ENCODE measurements at places on chromosomes 5 and 9. TPM values are rescaled to one million over a fixed set of nuclear protein-coding genes. Genes with fewer than 3 reads are reported as not detected.

The HK3 gene
- polyA plus RNA-seq: not detected

DNA sequence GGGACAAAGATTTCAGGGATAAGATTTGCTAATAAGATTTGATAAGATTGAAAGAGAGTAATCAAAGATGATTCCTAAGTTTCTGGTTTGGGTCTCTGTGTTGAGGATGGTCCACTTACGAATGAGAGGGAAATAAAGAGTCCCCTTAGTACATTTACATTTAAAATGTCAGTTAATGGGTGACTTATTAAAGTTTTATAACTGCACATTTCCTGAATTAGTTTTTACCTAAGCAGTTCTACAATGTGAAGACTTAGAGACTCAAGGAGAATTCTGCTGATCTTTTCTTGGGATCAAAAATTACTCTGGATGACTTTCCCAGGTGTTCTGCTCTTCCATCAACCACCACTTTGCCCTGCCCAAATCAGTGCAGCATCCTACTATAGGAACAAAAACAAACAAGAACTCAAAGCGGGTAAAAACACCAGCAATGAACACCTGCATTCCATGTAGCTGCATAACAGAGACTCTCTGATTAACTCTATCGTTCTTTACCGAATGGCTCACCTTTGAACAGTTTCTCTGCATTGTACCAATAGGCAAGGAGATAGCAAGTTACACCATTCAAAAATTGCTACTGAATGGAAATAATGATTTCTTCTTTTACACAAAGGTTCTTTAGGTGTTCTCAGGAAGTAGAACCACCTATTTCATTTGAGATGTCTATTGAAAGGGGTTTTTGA lies 65.3 kb downstream of the PRLR start:
- no peak for DNase-seq
- no peak overlapping the region for H3K4me3 ChIP-seq
- peaks cover 23% of the 10 kb centered on the region for H3K4me1 ChIP-seq
- H3K27ac ChIP-seq: no peak overlapping the region

- no peak for DNase-seq
- no peaks in the 10 kb centered on the region for H3K36me3 ChIP-seq
- no peaks in the 10 kb centered on the region for H3K27me3 ChIP-seq
- no peak overlapping the region for H3K4me3 ChIP-seq
- peaks cover 25% of the 10 kb centered on the region for H3K4me1 ChIP-seq
- peak overlapping the region; percentile 78 for H3K27ac ChIP-seq
These were observed 670 bp upstream of the KIF2A start for GRCh38 chr5:62305358-62305714.

GRCh38 chr9:114225561-114226212 lies 70.3 kb downstream of the COL27A1 start:
- H3K27ac ChIP-seq: no peak overlapping the region
- H3K4me1 ChIP-seq: peaks cover 19% of the 10 kb centered on the region
- H3K4me3 ChIP-seq: no peak overlapping the region
- H3K36me3 ChIP-seq: peaks cover 73% of the 10 kb centered on the region
- DNase-seq: no peak
- H3K27me3 ChIP-seq: no peaks in the 10 kb centered on the region

DNA sequence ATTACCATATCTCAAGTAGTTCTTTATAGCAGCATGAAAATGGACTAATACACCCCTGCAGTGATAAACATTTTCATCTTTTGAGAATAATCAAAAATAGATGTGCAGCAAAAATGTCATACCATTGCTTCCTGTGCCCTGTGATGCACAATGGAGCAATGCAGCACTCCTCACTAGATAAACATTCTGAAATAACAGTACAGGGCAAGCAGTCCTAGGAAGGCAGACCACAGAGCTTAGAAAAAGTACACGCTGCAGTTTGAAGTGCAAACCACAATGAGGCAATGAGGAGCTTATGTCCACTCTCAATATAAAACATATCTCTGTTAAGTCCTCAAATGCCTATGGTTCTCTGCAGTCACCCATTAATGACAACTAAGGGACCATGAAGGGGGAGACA lies 367.6 kb downstream of the PDE4D start:
- DNase-seq: peak; percentile 27
- H3K27me3 ChIP-seq: no peaks in the 10 kb centered on the region
- peaks cover 17% of the 10 kb centered on the region for H3K4me1 ChIP-seq
- no peak overlapping the region for H3K4me3 ChIP-seq

The FBN2 gene
- polyA plus RNA-seq: not detected

The CHD1 gene
- 23.0 TPM for polyA plus RNA-seq

GRCh38 chr5:151448038-151448985 lies 909 bp downstream of the SLC36A1 start:
- H3K27ac ChIP-seq: no peak overlapping the region
- H3K36me3 ChIP-seq: no peaks in the 10 kb centered on the region
- H3K27me3 ChIP-seq: no peaks in the 10 kb centered on the region
- DNase-seq: peak; percentile 27
- H3K4me3 ChIP-seq: peak overlapping the region; percentile 94

GRCh38 chr9:85117831-85118230 lies 448.3 kb downstream of the NTRK2 start:
- H3K4me1 ChIP-seq: no peaks in the 10 kb centered on the region
- no peak for DNase-seq
- H3K36me3 ChIP-seq: no peaks in the 10 kb centered on the region
- H3K4me3 ChIP-seq: no peak overlapping the region
- no peaks in the 10 kb centered on the region for H3K27me3 ChIP-seq
- H3K27ac ChIP-seq: no peak overlapping the region

GRCh38 chr5:61177070-61177469 lies 14.8 kb upstream of the SMIM15 start:
- H3K27ac ChIP-seq: no peak overlapping the region
- H3K4me1 ChIP-seq: no peaks in the 10 kb centered on the region
- no peak for DNase-seq
- no peaks in the 10 kb centered on the region for H3K27me3 ChIP-seq

The MLANA gene
- not detected for polyA plus RNA-seq

DNA sequence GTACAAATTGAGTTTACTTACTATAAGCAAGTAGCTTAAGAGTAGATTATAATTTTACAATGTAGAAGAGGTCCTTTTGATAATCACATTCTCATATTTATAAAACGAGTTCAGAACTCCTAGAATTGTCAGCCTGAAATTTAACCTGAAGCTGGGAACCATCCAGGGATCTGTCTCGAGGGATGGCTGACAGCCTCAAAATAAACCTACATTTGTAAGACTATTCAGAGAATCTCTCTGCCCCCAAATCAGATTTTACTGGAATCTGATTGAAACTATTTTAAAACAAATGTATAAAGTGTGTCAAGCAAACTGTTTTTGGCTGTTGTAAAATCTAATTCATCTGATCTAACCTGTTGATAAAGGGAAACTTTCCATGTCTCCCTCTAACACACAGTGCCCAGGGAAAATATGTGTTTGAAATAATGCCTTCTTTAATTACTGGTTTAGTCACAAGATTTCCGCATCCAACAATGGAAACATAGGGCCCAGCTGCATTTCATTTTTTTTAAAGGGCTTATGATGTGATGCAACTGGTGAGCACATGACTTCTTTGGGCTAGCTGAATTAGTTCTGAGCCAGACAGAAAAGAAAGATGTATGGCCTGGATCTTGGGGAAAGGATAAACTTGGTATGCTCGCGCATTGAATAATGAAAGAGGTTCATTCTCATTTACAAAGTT lies 30.3 kb downstream of the SLC25A46 start:
- no peak overlapping the region for H3K27ac ChIP-seq
- no peak for DNase-seq
- no peak overlapping the region for H3K4me3 ChIP-seq
- no peaks in the 10 kb centered on the region for H3K4me1 ChIP-seq
- H3K27me3 ChIP-seq: no peaks in the 10 kb centered on the region
- no peaks in the 10 kb centered on the region for H3K36me3 ChIP-seq

DNA sequence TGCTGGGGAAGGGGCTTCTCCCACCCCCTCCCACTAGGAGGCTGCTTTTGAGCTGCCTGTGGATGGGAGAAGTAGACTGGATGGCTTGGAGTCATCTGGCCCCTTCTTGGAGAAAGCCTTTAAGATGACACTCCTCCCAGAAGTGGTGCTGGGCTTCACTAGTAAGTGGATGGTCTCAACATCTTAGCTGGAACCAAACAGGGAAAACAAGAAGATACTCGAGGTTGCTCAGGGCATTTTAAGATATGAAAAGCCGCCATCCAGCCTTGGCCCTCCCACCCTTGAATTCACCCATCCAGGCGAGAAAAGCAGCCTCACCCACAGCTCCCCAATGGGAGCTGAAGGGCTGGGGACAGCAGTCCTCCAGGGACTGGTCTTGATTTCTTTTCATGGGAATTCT lies 7.8 kb upstream of the SMIM32 start:
- no peak overlapping the region for H3K4me3 ChIP-seq
- peaks cover 10% of the 10 kb centered on the region for H3K4me1 ChIP-seq
- H3K27ac ChIP-seq: no peak overlapping the region

DNA sequence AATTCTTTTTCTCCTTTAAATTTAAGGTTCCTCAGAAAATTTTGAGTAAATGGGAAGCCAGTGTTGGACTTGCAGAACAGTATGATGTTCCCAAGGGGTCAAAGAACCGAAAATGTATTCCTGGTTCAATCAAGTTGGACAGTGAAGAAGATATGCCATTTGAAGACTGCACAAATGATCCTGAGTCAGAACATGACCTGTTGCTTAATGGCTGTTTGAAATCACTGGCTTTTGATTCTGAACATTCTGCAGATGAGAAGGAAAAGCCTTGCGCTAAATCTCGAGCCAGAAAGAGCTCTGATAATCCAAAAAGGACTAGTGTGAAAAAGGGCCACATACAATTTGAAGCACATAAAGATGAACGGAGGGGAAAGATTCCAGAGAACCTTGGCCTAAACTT lies 76.0 kb downstream of the NSD1 start:
- H3K27me3 ChIP-seq: peaks cover 10% of the 10 kb centered on the region
- no peaks in the 10 kb centered on the region for H3K36me3 ChIP-seq
- no peaks in the 10 kb centered on the region for H3K4me1 ChIP-seq
- no peak for DNase-seq
- no peak overlapping the region for H3K4me3 ChIP-seq

The RBM27 gene
- 9.9 TPM for polyA plus RNA-seq

The MAMDC2 gene
- 0.03 TPM for polyA plus RNA-seq

The ZDHHC11B gene
- 0.12 TPM for polyA plus RNA-seq

DNA sequence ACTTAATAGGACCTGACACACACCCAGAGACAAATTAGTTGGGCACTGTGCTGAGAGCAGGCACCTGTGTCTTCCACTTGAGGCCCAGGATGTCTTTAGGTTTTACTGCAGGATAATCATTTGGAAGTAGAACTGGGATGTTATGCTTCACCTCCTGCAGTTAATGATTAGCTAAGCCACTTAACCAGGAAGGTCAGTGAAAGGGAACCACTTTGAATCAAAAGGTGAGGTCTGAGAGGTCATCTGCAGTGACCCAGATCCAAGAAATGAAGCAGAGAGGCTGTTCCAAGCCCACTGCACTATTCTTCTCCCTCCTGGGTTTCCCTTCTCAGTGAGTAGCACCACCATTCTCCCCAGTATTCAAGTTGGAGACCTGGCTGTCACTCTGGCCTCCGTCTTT lies 110.5 kb downstream of the SNX18 start:
- peaks cover 13% of the 10 kb centered on the region for H3K4me1 ChIP-seq
- H3K27me3 ChIP-seq: no peaks in the 10 kb centered on the region
- peak; percentile 26 for DNase-seq
- no peak overlapping the region for H3K4me3 ChIP-seq

The PCSK5 gene
- 0.66 TPM for polyA plus RNA-seq

- DNase-seq: no peak
- H3K27me3 ChIP-seq: peaks cover 4% of the 10 kb centered on the region
- H3K4me3 ChIP-seq: no peak overlapping the region
- H3K27ac ChIP-seq: no peak overlapping the region
These were observed 183.1 kb upstream of the S1PR3 start for GRCh38 chr9:88808019-88808656.

- no peaks in the 10 kb centered on the region for H3K36me3 ChIP-seq
- H3K27me3 ChIP-seq: peaks cover 30% of the 10 kb centered on the region
- H3K4me3 ChIP-seq: no peak overlapping the region
- no peak for DNase-seq
- peaks cover 35% of the 10 kb centered on the region for H3K4me1 ChIP-seq
- no peak overlapping the region for H3K27ac ChIP-seq
These were observed 5.5 kb downstream of the PRSS3 start for GRCh38 chr9:33800886-33801285.

The RETREG1 gene
- polyA plus RNA-seq: not detected

GRCh38 chr5:143418140-143418866 lies 14.8 kb upstream of the NR3C1 start:
- H3K27me3 ChIP-seq: no peaks in the 10 kb centered on the region
- DNase-seq: peak; percentile 18
- no peak overlapping the region for H3K27ac ChIP-seq
- H3K4me3 ChIP-seq: no peak overlapping the region

The MZB1 gene
- 0.40 TPM for polyA plus RNA-seq

The SETD9 gene
- 5.5 TPM for polyA plus RNA-seq

- no peaks in the 10 kb centered on the region for H3K36me3 ChIP-seq
- no peak overlapping the region for H3K27ac ChIP-seq
- no peak for DNase-seq
- peaks cover 8% of the 10 kb centered on the region for H3K4me1 ChIP-seq
- no peaks in the 10 kb centered on the region for H3K27me3 ChIP-seq
These were observed 276.8 kb downstream of the ADAMTS6 start for GRCh38 chr5:65204966-65205365.

The GDF9 gene
- 0.33 TPM for polyA plus RNA-seq

The KLF4 gene
- 0.55 TPM for polyA plus RNA-seq

GRCh38 chr9:88266416-88266815 lies 121.8 kb upstream of the SPIN1 start:
- no peak overlapping the region for H3K4me3 ChIP-seq
- no peak for DNase-seq
- H3K36me3 ChIP-seq: no peaks in the 10 kb centered on the region
- no peaks in the 10 kb centered on the region for H3K4me1 ChIP-seq

DNA sequence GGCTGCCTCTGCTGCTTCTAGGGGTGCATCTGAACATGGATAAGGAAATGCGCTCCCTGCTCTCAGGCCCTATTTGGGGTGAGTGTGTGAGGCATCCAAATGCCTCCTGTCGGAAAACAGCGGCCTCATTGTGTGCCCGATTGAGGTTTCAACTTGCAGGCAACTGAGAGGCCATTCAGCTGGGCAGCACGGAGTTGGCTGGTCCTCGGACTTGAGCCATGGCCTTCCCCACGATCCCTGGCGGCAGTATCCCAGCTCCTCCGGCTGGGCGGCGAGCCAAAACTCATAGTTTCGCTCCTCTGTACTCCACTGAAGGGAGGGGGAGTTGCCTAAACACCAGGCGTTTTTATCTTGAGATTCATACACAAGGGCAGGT lies 597.3 kb upstream of the SGCD start:
- H3K4me3 ChIP-seq: no peak overlapping the region
- H3K27me3 ChIP-seq: peaks cover 12% of the 10 kb centered on the region
- H3K27ac ChIP-seq: no peak overlapping the region
- H3K4me1 ChIP-seq: no peaks in the 10 kb centered on the region
- DNase-seq: no peak

The TOR2A gene
- polyA plus RNA-seq: 4.9 TPM

Data from HepG2 (cell line).